Spinal cord (tissue), 10 donors: ENCODE measurements at places on chromosomes 4 and X.
A peak's percentile ranks its signal among the peaks of the same experiment; 100 is the strongest.

- H3K4me1 ChIP-seq: no peaks in the 10 kb centered on the region
- no peak for DNase-seq
- no peak overlapping the region for H3K27ac ChIP-seq
- H3K27me3 ChIP-seq: no peaks in the 10 kb centered on the region
- H3K36me3 ChIP-seq: peaks cover 2% of the 10 kb centered on the region
- H3K4me3 ChIP-seq: no peak overlapping the region
Measured at GRCh38 chrX:1307626-1308340, 28.8 kb upstream of the IL3RA start.

- no peaks in the 10 kb centered on the region for H3K27me3 ChIP-seq
- no peak overlapping the region for H3K27ac ChIP-seq
- DNase-seq: no peak
Measured at GRCh38 chr4:55530691-55531090, 16.0 kb downstream of the CLOCK start.

DNA sequence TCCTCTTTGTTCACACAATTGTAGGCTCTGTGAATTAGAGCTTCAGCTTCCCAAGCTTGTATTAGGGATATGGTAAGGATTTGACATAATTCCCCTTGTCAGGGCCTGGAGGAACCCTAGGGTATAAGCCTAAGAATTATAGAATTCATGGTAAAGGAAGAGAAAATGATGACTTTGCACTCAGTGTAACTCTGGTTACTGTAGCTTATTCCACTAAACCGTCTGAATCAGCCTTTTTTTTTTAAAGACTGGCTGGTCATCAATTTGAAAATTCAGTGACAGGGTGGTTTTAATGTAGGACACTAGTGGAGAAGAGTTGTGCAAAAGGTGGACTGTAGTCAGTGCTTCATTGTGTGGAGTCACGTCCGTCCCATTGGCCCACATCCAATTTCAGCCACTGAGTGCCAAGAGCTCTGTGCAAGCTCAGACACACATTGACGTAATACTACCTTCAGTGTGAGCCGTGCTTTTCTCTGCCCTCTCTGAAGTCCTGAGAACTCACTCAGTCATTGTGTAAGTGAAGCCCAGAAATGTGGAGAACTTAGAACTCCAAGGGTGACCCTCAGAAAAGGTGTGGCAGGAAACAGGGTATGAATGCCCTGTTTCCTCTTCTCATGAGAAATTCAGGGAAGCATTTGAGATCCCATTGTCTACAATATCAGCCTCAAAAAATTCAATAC, 449.8 kb downstream of the C4orf33 start:
- H3K27ac ChIP-seq: no peak overlapping the region
- no peaks in the 10 kb centered on the region for H3K4me1 ChIP-seq
- peak; percentile 48 for DNase-seq
- H3K27me3 ChIP-seq: no peaks in the 10 kb centered on the region

GRCh38 chrX:18995221-18995620, 11.3 kb upstream of the PHKA2 start:
- no peaks in the 10 kb centered on the region for H3K36me3 ChIP-seq
- H3K4me3 ChIP-seq: no peak overlapping the region
- DNase-seq: no peak
- H3K27me3 ChIP-seq: peaks cover 2% of the 10 kb centered on the region
- no peak overlapping the region for H3K27ac ChIP-seq

DNA sequence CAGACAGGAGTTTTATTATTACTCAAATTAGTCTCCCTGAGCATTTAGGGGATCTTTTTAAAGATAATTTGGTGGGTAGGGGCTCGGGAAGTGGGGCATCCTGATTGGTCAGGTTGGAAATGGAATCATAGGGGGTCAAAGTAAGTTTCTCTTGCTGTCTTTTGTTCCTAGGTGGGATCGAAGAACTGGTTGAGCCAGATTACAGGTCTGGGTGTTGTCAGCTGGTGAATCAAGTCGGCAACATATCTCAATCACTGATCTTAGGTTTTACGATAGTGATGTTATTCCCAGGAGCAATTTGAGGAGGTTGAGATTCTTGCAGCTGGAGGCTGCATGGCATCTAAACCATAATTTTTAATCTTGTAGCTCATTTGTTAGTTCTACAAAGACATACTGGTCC, 629.5 kb upstream of the AMOT start:
- H3K4me1 ChIP-seq: no peaks in the 10 kb centered on the region
- no peaks in the 10 kb centered on the region for H3K36me3 ChIP-seq
- DNase-seq: no peak
- no peak overlapping the region for H3K27ac ChIP-seq

- no peak overlapping the region for H3K4me3 ChIP-seq
- H3K27me3 ChIP-seq: no peaks in the 10 kb centered on the region
- no peaks in the 10 kb centered on the region for H3K36me3 ChIP-seq
- no peaks in the 10 kb centered on the region for H3K4me1 ChIP-seq
- H3K27ac ChIP-seq: no peak overlapping the region
Measured at GRCh38 chr4:40490481-40490880, 139.2 kb downstream of the RBM47 start.

GRCh38 chrX:20066968-20067708, 49.6 kb downstream of the MAP7D2 start:
- DNase-seq: peak; percentile 74
- no peak overlapping the region for H3K4me3 ChIP-seq
- peaks cover 39% of the 10 kb centered on the region for H3K27me3 ChIP-seq
- no peak overlapping the region for H3K27ac ChIP-seq
- H3K4me1 ChIP-seq: peaks cover 7% of the 10 kb centered on the region

- no peaks in the 10 kb centered on the region for H3K4me1 ChIP-seq
- DNase-seq: peak; percentile 8
- H3K36me3 ChIP-seq: no peaks in the 10 kb centered on the region
- no peak overlapping the region for H3K4me3 ChIP-seq
Measured at GRCh38 chrX:30141966-30142365, 73.4 kb upstream of the MAGEB2 start.

DNA sequence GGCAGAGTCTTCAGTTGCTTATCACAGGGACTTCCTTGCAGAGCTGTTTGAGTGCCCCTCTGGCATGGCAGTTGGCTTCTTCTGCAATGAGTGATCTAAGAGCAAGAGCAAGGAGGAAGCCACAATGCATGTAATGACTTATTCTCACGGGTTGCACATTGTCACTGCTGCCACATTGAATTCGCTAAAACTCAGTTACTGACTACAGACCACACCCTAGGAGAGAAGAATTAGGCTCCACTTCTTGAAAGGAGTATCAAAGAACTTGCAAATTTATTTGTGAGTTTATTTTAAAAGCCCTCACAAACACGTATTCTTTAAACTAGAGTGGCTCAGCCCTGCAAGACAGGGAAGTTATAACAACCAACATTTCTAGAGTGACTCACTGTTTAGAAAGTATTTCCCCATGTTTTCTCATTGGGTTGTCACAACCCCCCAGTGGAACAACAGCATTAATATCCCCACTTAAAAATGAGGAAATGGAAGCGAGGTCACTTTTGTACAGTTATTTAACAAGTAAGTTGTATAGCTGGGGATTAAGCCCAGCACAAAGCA, 32.4 kb upstream of the RBPJ start:
- H3K4me3 ChIP-seq: no peak overlapping the region
- no peaks in the 10 kb centered on the region for H3K36me3 ChIP-seq
- no peak overlapping the region for H3K27ac ChIP-seq
- DNase-seq: no peak

DNA sequence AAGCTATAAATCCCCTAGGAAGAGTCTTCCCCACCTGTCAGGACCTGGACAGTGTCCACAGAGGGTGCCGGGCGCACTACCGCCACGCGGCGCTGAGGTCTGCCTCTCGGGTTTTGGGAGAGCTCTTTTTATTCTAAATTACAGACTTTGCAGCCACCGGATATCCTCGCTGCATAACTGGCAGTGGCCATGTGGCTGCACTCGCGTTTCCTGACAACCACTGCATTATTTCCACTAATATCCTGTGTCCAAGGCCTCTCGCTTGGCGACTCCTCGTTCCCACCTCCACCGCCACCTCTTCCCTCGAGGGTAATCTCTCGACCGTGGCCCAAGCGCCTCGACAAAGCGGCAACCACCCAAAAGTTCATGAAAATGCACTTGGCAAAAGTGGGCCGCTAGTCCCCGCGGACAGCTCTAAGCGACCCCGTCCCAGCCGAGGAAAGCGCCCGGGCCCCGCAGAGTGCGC, 512 bp upstream of the TMEM131L start:
- H3K27ac ChIP-seq: no peak overlapping the region
- H3K4me3 ChIP-seq: peak overlapping the region; percentile 84
- no peaks in the 10 kb centered on the region for H3K36me3 ChIP-seq

GRCh38 chr4:157667836-157668235, 447.3 kb downstream of the GRIA2 start:
- H3K36me3 ChIP-seq: no peaks in the 10 kb centered on the region
- H3K27ac ChIP-seq: no peak overlapping the region
- no peak for DNase-seq
- H3K4me3 ChIP-seq: no peak overlapping the region

DNA sequence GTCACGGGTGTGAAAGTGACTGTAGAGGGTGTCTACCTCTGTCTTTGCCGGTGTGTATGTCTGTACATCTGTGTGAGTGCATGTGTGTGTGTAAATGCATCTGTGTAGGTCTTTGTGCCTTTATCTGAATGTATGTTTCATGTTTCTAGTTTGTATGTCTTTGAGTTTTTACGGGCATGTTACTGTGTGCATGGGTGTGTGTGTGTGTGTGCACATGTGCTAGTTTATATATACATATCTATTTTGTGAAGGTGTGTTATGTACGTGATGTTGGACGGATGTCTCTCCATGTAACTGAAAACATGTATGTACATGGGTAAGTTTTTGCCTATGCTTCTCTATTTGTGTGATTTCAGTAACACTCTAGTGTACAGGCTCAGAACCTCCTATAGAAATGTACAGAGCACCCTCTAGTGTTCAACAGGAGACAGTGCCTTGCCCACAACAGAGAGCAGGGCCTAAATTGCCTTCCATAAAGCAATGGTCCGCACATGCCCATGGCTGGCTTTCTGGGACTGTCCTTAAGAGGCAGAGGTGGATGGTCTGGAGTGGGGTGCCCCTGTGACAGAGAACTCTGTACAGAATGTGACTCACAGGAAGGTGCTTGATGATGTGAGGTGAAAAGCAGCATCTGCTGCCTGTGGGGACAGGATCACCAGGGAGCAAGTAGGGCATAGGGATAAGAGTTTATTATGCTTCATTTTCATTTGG, 343.5 kb downstream of the RAPGEF2 start:
- no peaks in the 10 kb centered on the region for H3K36me3 ChIP-seq
- H3K27ac ChIP-seq: no peak overlapping the region
- peak; percentile 60 for DNase-seq

- H3K27me3 ChIP-seq: peaks cover 5% of the 10 kb centered on the region
- H3K36me3 ChIP-seq: no peaks in the 10 kb centered on the region
- no peak overlapping the region for H3K4me3 ChIP-seq
- DNase-seq: peak; percentile 97
- no peaks in the 10 kb centered on the region for H3K4me1 ChIP-seq
- no peak overlapping the region for H3K27ac ChIP-seq
Measured at GRCh38 chrX:43958529-43958928, 14.7 kb downstream of the NDP start.

DNA sequence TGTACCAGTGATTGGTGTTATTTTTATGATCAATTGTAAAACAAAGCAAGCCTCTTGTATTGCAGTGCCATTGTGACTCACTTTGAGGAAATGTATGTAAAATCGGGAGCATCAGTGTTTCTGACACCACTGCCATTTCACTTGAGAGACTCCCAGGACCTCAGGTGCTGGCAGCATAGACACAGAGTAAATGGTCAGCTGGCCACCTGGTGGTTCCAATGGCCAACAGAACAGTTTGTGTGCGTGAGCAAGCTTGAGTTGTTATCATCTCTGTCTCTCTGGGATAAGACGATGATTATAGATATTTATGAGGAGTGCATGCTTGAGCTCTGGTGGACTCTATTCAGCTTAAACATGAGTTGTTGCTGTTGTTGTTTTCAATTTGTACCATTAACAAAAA, 356.6 kb downstream of the GUCY2F start:
- DNase-seq: no peak
- no peak overlapping the region for H3K27ac ChIP-seq
- H3K4me1 ChIP-seq: no peaks in the 10 kb centered on the region
- H3K36me3 ChIP-seq: no peaks in the 10 kb centered on the region
- H3K27me3 ChIP-seq: no peaks in the 10 kb centered on the region
- no peak overlapping the region for H3K4me3 ChIP-seq

- no peaks in the 10 kb centered on the region for H3K4me1 ChIP-seq
- no peaks in the 10 kb centered on the region for H3K27me3 ChIP-seq
- H3K27ac ChIP-seq: no peak overlapping the region
- H3K36me3 ChIP-seq: peaks cover 7% of the 10 kb centered on the region
- no peak for DNase-seq
Measured at GRCh38 chr4:166838975-166839614, 395.2 kb downstream of the SPOCK3 start.

DNA sequence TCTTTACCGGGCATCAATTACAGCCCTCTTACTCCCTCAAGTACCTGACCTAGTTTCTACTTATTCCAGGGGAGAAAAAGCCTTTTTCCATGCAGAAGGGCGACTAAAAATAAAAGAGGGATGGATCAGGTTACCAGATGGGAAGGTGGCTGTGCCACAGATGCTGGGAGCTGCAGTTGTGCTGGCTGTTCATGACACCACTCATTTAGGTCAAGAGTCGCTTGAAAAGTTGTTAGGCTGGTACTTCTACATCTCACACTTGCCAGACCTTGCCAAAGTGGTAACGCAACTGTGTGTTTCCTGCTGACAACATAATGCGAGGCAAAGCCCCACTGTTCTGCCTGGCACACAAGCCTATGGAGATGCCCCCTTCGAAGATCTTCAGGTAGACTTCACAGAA, 148.4 kb upstream of the FGF16 start:
- no peak overlapping the region for H3K27ac ChIP-seq
- H3K27me3 ChIP-seq: no peaks in the 10 kb centered on the region
- H3K4me3 ChIP-seq: no peak overlapping the region

DNA sequence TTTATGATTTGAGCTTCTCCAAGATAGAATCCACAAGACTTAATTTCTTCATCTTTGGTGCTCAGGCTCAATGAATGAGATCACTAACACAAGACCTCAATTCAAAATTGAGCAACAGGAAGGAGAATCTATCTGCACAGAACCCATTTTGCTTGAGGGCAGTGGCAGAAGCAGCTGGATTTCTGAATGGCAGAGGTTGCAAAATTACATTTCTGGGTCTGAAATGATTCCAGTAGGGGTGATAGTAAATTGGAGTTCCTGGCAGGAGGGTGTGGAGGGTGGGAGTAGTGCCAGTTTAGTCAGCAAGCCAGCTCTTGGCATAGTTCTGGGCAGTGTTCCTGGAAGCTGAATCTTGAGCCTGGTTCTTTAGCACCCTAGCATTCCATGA, 281.1 kb downstream of the SLC7A11 start:
- no peaks in the 10 kb centered on the region for H3K4me1 ChIP-seq
- peak; percentile 11 for DNase-seq
- H3K27ac ChIP-seq: no peak overlapping the region
- no peaks in the 10 kb centered on the region for H3K27me3 ChIP-seq
- H3K4me3 ChIP-seq: no peak overlapping the region
- no peaks in the 10 kb centered on the region for H3K36me3 ChIP-seq
